GM23248 (cell line): ENCODE measurements at places on chromosomes 4 and X.
A peak's percentile ranks its signal among the peaks of the same experiment; 100 is the strongest.

- DNase-seq, result no peak
Measured at GRCh38 chr4:162847945-162848549, 318.6 kb downstream of the NAF1 start.

DNA sequence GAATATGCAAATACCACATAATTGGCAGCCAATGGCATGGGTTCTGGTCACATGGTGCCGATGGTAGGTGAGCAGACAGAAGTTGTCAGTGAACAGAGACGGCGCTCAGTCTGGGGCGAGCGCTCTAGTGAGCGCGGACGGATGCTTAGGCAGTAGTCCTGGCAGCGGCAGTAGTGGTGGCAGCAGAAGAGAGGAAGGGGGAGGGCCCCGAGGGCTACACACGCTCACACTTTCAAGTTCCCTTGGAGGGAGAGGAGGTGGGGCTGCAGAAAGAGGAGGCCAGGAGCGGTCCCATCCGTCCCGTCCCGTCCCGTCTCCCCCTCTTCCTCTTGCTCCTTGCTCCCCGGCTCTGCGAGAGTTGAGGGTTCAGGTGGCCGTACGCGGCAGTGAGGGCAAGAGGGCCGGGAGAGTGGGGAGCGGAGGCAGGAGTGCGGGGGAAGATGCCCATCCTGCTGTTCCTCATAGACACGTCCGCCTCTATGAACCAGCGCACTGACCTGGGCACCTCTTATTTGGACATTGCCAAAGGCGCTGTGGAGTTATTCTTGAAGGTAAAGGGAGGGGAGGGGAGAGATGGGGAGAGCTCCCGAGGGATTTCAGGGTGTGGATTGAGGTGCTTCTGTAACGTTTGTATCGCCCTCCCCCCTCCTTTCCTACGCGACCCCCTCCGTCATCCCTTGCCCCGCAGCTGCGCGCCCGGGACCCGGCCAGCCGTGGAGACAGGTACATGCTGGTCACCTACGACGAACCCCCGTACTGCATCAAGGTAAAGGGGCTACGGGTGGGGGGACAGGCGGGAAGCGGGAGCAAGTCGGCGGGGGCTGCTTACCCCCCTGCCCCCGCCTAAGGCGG, at the start of gene INTS6L:
Gene INTS6L (plus strand): TSS at position 108 of the 852 bp plus-strand sequence. CDS start 333 bp downstream, at position 441.
- DNase-seq, result peak; percentile 87

DNA sequence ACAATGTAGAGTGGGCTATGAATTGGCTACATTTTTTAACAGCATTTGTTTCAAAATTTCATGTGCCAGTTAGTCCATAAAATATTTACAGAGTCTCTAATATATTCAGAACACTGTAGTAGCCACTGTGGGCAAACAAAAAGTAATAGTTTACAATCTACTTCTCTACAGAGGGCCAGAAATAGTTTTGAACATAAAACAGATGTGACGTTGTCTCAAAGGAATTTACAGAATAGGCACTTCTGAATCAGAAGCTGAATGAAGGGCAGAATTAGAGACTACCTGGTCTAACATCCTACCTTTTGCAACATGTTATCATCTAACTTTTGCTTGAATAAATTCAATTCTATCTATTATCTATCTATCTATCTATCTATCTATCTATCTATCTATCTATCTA, 811.9 kb upstream of the EPHA5 start:
- DNase-seq, result no peak

- DNase-seq, result no peak
Measured at GRCh38 chr4:165602621-165603020, 223.8 kb downstream of the CPE start.

- peak; percentile 3 for DNase-seq
Measured at GRCh38 chrX:123590842-123591486, 141.9 kb downstream of the THOC2 start.
